Activated T-cell treated with anti-CD3 and anti-CD28 coated beads, Interleukin-2, amount 50 U/mL, for 4 hours (primary cell): ENCODE measurements at places on chromosomes 16 and 17. TPM values are rescaled to one million over a fixed set of nuclear protein-coding genes. Genes with fewer than 3 reads are reported as not detected.

BRICD5 gene
- total RNA-seq = 6.8 TPM

SARM1 gene
- 28.5 TPM for total RNA-seq

MMP28 gene
- 0.29 TPM for total RNA-seq

SPATA22 gene
- not detected for total RNA-seq

NGFR gene
- total RNA-seq = 0.49 TPM

KATNIP gene
- total RNA-seq = 13.5 TPM

PGAP3 gene
- 14.6 TPM for total RNA-seq
